Activated effector memory CD4-positive, alpha-beta T cell treated with Interleukin-2 at 50 U/mL for 16 hours (primary cell): ENCODE measurements at places on chromosomes 5 and 9.

DNA sequence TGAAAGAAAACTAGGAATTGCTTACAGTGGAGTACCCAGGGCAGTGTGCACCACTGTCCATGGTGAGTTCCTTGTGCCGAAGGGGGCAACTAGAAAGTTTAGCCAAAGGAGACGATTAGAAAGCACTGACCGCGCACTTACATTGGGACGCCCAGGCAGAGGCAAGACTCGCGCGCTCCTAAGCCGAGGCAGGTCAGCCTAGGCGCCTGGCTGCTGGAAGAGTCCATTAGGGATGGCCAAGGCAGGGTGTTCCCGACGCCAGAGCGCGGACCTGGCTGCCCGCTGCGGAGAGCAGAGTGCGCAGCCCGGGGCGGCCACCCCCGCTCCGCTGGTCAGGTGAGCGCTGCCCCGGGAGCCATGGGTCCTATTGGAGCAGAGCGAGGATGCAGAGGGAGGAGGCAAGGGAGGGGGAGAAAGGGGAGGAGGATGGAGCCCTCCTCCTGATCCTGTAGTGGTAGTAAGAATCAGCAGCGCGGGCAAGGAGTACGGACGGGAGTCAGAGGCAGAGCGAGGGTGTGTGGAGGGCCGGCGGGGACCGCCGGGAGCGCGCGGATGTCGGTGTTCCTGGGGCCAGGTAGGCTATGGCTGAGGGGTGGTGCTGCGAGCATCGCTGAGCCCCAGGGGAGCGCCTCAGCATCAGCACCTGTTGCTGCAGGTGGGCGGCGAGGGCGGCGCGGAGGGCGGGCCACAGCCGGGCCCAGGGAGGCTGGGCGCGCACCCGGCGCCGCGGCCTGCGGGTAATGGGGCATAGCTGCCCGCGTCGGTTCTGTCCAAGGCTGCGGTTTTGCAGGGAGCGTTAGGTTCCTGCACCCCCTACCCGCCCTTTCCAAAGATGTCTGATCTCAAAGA, at the start of gene ADGRV1:
Gene ADGRV1, plus strand, starts transcription at position 454 of the 849 bp plus-strand sequence. Its CDS starts 99 bp downstream, at position 553.
- no peak for DNase-seq

DNA sequence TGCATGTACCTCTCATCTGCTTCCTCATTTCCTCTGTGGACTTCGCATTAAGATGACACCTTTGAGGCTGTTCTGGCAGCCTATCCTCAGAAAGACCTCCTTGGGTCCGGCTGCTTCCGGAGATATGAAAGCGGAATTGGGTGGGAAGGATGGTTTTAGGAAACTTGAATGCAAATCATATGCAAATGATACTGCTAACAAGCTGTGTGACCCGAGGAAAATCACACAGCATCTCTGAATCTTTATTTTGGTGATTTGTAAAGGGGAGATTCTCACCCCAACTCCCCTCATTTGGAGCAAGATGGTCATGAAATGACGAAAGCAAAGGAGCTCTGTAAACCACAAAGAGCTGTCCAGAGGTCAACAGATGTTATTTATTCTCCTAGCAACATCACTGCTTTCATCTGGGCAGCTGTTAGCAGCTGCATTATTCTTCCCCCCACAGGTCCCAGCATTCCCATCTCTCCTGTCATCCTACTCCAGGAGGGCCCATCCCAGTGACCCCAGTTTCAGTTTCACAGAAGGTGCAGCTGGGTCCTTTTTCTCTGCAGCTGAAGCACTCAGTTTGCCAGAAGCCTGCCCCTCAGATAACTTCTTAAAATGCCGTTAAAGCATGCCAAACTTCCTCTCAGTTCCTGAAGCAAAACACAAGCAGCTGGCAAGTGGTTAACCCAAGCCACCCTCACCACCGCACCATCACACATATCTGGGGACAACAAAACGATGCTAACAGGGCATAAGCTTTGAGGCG, 269.5 kb downstream of the SEC61B start:
- no peak for DNase-seq

- DNase-seq: no peak
Measured at GRCh38 chr9:129851821-129852220, 16.6 kb downstream of the USP20 start.

- DNase-seq: no peak
Measured at GRCh38 chr9:13616491-13617035, 337.1 kb upstream of the MPDZ start.

DNA sequence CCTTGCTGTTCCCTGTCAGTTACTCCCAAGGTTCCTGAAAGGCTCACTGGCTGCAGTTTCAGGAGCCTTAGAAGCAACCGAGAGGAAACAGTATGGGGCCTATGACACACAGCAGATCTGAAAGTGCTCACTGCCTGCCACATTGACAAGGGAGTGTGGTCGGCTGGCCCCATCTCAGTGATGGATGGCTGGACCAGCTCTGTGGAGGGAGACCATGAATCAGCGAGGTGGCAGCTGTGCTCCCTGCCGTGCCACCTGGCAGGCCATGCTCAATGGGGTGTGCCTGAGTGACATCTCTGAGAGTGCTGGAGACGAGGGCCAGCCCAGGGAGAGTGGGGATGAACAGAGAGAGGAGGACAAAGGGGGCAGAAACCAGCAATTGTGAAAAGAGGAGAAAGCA, 49.1 kb downstream of the DOCK2 start:
- DNase-seq: no peak

GRCh38 chr5:89697581-89697980, 712.0 kb downstream of the CETN3 start:
- DNase-seq: no peak

DNA sequence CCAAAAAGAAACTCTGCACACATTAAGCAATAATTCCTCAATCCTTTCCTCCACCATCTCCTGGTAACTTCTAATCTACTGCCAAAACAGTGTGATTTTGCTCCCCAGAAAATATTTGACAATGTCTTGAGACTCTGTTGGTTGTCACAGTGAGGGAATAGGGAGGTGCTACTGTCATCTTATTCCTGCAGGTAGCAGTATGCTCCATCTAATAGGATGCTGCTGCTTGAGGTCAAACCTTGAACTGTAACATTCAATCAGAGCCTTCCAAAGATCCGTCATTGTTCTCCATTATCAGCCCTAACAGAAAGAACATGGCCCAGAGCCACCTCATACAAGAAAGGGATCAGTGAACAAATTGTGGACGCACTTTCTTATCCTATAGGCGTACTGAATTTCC, 514.7 kb upstream of the GRIN3A start:
- DNase-seq: no peak

DNA sequence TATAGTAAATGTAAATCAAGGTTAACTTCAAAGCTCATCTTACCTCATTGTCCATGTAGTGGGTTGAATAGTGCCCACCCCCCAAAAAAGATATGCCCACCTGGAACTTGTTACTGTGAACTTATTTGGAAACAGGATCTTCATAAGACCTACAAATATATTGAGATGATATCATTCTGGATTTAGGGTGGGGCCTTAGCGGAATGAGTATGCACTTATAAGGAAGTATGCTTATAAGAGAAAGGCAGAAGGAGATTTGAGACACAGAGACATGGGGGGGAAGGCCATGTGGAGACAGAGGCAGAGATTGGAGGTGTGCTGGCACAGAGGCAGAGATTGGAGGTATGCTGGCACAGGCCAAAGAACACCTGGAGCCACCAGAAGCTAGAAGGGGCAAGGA, 2.6 kb upstream of the PRRC1 start:
- DNase-seq: no peak

- DNase-seq: no peak
Measured at GRCh38 chr5:32589942-32590869, 4.8 kb downstream of the SUB1 start.

- DNase-seq: no peak
Measured at GRCh38 chr5:173852790-173853359, 35.3 kb upstream of the CPEB4 start.

DNA sequence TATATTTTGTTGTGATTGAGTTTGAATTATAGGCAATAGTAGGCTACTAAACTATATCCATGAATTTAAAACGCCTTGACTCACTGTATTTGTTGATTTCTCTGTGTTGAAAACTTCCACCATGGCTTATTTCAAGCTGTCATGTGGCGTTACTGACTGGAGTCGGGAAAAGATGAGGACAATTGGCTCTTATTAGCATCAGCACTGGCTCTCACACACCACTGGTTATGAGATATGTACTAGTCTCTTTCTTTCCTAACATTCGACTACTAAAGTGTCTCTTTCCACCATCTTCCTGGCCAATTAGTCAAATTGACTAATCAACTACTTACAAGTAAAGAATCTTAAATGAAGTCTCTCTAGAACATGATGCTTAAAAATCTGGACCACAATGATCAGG, 9.1 kb upstream of the DAB2 start:
- DNase-seq: no peak

GRCh38 chr5:30594331-30594730, 599.2 kb upstream of the CDH6 start:
- DNase-seq: no peak

DNA sequence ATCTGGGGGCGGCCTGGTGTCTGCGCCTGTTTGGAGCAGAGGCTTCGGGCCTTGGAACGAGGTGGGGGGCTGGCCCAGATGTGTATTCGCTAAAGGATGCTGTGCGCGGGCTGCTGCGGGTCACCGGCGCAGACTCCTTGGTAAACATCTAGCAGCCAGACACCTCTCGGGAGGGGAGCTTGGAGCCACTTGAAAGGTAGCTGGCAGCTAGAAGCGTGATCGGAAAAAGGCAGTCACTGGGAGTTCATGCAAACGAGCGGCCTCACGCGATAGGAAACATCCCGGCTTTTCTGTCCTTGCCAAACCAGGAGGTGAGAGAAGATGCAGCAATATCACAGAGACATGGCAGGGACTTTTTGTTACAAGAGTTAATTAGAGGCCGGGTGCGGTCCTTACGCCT, 8.1 kb downstream of the LAMC3 start:
- DNase-seq: no peak

DNA sequence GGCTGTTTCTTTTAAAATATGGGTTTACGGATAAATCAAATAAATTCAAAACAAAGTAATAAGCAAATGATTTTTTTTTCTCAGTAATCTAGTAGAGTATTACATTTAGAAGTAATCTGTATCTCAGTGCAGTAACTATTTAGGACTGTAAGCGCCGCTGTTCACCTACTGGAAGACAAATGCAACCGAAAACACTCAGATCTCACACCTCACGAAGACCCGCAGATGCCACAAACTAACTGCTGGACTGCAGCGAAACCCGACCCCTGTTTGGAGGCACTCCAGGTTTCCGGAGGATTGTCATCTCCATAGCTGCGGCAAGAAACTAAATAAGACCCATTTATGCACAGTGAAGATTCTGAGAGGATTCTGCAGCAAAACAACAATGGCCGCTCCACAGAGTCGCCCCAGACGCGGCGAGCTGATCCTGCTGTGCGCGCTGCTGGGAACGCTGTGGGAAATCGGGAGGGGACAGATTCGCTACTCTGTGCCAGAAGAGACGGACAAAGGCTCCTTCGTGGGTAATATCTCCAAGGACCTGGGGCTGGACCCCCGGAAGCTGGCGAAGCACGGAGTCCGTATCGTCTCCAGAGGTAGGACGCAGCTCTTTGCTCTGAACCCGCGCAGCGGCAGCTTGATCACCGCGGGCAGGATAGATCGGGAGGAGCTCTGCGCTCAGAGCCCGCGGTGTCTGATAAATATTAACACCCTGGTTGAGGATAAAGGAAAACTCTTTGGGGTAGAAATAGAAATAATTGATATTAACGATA, at the start of gene PCDHGA8:
Gene PCDHGA8, plus strand, starts transcription at position 205 of the 770 bp plus-strand sequence. Its CDS starts 181 bp downstream, at position 386.
- DNase-seq: no peak

DNA sequence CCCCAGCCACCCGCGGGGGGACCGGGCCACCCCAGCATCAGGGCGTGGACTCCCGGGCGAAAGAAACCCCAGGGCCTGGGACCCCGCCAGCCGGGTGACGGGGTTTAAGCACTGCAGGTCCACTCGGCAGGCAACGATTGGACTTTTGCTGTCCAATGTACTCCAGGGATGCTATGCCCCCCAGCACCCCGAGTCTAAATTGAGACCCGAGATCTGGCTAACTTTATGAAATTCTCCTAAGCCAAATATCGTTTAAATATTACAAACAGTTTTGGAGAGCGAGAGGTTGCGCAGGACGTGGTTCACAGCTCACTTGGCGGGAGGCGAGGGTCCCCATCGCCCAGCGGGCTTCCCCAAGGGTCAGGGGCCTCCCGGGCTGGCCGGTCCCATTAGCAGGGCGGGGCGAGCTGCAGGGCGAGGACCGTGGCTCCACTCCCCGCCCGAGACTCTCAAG, 384 bp upstream of the MRPS2 start:
- no peak for DNase-seq
